M059J (cell line): ENCODE measurements at places on chromosomes 3 and 15. TPM values are rescaled to one million over a fixed set of nuclear protein-coding genes. Genes with fewer than 3 reads are reported as not detected.

GRCh38 chr3:113744941-113745755, 901 bp downstream of the NAA50 start:
- peak; percentile 93 for DNase-seq

GRCh38 chr15:59611276-59612260, at the start of gene GCNT3:
Gene GCNT3 (plus strand): TSS chr15:59611783. CDS start chr15:59618239, 6,456 bp downstream.
- DNase-seq, result peak; percentile 51

DNA sequence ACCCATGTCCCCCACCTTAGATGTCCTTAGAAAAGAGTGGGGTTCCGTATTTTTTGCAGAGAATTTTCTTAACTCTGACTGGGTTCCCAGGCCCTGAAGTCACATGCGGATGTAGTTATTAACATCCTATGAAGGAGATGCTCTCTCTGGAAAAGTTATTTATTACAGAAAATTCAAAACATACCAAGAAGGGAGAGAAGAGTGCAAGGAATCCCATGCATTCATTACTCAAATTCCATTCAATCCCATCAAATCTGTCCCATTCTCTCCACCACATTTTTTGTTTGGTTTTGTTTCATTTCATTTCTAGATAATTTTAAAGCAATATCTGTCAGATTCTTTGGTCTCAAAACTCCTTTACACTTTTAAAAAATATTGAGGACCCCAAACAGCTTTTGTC, 34.3 kb upstream of the ANKRD34C start:
- DNase-seq, result no peak

Gene PLA2G4D
- 0.10 and 0.52 TPM in 2 replicates for total RNA-seq

- DNase-seq, result peak; percentile 78
Observed at GRCh38 chr15:69794645-69795469, 302.9 kb downstream of the TLE3 start.

Gene ZNF860
- total RNA-seq, result 0.25 TPM in 1 of 2 replicates, not detected in the other

Gene CYP8B1
- not detected in 2 replicates for total RNA-seq

- no peak for DNase-seq
Observed at GRCh38 chr15:33912326-33912725, 56.0 kb upstream of the CHRM5 start.

Gene CACNA1D
- total RNA-seq, result not detected in 2 replicates

- DNase-seq, result peak; percentile 28
Observed at GRCh38 chr3:172717493-172718088, 6.7 kb upstream of the NCEH1 start.

GRCh38 chr3:134339331-134339730, 34.9 kb downstream of the AMOTL2 start:
- no peak for DNase-seq

- DNase-seq, result peak; percentile 98
Observed at GRCh38 chr3:54891540-54891897, 36.3 kb downstream of the LRTM1 start.

Gene TRIM42
- not detected in 2 replicates for total RNA-seq

- no peak for DNase-seq
Observed at GRCh38 chr3:118593277-118593670, 441.4 kb downstream of the IGSF11 start.

GRCh38 chr3:25015599-25015998, 412.5 kb upstream of the RARB start:
- no peak for DNase-seq

DNA sequence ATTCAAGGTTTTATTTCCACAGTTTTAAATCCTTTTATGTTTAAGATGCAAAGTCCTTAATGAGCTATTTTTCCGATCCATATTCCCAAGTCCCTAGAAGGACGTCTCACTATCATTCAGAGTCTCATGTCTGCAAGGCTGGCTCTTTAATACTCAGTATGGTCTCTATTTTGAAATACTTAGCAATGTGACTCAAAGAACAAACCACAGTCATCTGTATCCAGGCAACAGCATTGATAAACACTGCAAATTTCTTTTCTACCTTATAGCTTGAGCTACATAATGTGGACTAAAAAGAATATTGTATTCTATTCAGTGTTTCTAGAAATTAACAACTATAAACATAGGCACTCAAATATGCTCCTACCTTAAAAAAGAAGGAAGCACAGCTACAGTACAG, 588.3 kb upstream of the NAALADL2 start:
- DNase-seq, result peak; percentile 78

DNA sequence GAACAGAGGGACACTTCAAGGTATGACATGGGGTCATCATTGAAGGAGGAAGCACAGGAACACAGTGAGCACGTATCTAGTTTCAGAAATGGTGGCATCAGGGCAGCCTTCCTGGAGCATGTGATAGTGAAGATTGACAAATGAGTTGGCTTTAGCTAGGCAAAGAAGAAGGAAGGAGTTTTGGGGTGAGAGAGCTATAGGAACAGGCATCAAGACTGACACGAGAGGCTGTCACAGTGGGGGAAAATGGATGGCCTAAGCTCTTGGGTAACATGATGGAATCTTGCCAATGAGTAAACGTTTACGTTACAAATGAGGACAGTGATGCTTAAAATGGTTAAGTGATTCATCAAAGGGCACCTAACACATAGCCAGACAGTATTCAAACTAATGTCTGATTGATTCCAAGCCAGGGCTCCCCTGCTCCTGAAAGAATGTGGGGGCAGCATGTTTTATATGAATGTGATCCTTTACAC, 23.1 kb upstream of the GPR171 start:
- peak; percentile 92 for DNase-seq

Gene CCDC51
- 10.6 and 11.0 TPM in 2 replicates for total RNA-seq

Gene CLEC3B
- 2.2 TPM in 1 of 2 replicates, not detected in the other for total RNA-seq

DNA sequence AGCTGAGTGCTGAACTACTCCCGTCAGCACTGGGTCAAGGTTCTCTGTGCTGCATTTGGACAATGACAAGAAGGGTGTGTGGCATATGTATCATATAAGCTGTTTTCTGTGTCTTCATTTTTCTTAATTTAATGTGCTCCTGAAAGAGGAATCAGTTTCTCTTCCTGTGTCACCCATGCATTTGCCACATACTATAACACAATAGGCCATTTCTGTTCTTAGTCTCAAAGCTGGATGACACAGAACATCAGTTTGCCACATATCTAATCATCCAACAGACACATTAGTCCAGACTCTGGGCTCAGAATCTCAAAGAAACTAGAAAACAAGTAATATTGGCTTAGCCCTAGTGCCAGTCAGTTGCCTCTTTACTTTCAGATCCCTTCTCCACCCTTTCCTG, 34.1 kb downstream of the CEP19 start:
- DNase-seq, result no peak

GRCh38 chr3:85740561-85740960, 781.8 kb downstream of the CADM2 start:
- DNase-seq, result no peak

Gene RBP2
- total RNA-seq, result not detected in 2 replicates

DNA sequence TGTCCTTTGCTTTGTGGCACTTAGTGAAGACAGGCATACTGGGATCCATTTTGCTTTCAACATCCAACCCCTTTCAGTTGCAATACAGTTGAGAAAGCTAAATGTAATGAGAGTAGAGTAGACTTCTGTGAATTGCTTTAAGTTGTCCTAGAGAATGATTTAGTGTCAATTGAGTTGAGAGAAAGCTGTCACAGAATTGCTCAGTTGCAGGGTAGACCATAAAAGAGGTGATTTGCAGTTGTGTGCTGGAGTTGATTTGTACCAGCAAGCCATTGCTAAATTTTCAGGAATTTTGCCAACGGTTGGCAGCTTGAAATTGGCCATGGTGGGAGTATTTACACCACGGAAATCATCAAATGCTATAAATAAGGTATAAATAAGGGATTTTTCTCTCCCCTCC, 2.2 kb downstream of the ABHD5 start:
- no peak for DNase-seq

- DNase-seq, result peak; percentile 81
Observed at GRCh38 chr3:151974067-151974466, 100.6 kb downstream of the SUCNR1 start.

DNA sequence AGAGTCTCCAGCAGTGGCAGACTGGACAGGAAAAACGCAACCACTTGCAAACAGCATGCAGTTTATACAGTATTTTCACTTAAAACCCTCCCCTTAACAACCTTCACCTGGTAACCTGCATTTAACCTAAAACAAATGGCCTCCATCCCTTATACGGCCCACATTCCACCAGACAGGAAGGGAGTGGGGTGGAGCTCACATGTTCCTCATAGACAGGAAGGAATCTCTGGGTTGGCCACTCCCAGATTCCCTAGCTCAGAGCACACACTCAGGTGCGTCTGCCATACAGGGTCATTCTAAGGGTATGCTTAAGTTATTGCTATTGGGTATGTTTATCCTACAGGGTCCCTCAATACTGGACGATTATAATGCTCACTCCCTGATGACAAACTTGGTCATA, 16.8 kb upstream of the ABHD2 start:
- no peak for DNase-seq

DNA sequence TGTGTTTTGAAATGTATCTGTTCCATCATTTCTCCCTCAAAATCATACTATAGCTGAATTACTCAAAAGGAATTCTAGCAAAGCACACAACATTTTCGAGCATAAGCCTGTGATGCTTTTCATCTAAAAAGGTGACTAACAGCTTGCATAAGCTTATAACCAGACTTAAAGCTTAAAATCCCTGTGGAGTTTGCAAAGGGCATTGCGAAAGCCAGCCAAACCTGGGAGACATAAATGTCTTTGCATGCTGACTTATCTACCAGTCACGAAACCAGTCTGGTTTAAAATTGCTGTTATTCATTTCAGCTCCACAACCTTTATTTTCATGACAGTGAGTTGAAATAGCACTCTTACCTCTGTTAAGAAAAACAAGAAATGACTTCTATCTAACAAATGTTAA, 35.6 kb upstream of the LIPC start:
- peak; percentile 73 for DNase-seq

- DNase-seq, result no peak
Observed at GRCh38 chr15:81780966-81781365, 264.9 kb downstream of the MEX3B start.

Gene CTDSPL
- total RNA-seq, result 9.5 and 18.3 TPM in 2 replicates

GRCh38 chr3:45623846-45624245, 29.3 kb downstream of the LIMD1 start:
- DNase-seq, result no peak

- no peak for DNase-seq
Observed at GRCh38 chr3:53137835-53138446, 7.7 kb upstream of the RFT1 start.

GRCh38 chr3:162353414-162353813, 856.8 kb downstream of the OTOL1 start:
- DNase-seq, result no peak

GRCh38 chr3:133859381-133860234, 36.1 kb downstream of the RAB6B start:
- no peak for DNase-seq

Gene SCN5A
- total RNA-seq, result 1.3 and 1.6 TPM in 2 replicates

DNA sequence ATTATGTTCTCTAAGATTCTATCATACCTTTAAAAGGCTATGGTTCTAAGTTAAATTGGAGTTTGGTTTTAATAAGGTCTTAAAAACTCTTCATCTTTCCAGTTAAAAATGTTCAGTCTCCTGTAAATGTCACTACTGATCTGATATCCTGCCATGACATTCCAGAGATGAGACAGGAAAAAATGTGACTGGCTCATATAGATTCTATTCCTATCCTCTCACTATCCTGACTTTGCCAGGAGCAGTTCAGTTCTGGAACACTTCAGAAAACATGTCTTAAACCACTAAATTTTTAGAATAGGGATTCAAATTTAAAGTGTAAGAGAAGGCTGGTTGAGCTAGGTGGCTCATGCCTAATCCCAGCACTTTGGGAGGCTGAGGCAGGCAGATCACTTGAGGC, 170.9 kb downstream of the TNIK start:
- no peak for DNase-seq

Gene SYNPR
- total RNA-seq, result not detected in 2 replicates

Gene IL5RA
- not detected in 2 replicates for total RNA-seq

Gene MINDY2
- total RNA-seq, result 4.5 and 5.6 TPM in 2 replicates

Gene NR1I2
- not detected in 2 replicates for total RNA-seq

- DNase-seq, result peak; percentile 1
Observed at GRCh38 chr15:37516621-37517020, 416.3 kb upstream of the MEIS2 start.

Gene PRR20G
- not detected in 2 replicates for total RNA-seq
